ENCODE measurements at places on chromosomes 12 and 14.

- no peak for DNase-seq
Measured at GRCh38 chr12:82627799-82628198, 58.9 kb upstream of the TMTC2 start.

DNA sequence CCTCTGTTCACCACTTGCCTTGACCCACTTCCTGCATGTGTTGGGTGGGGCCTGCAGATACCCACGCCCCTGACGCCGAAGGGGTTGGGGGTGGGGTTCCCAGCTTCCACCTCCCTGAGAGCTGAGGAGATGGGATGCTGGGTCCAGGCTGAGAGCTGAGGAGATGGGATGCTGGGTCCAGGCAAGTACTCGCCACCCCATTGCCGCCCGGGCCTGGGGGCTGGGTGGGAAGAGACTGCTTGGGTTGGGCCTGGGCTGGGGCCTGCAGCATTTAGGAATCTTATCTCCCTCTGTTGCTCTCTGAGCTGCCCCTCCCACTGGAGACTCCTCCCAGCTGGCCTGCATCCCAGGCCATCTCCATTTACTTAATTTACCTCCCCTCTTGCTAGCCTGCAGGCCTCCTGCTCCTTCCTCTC lies 17.4 kb downstream of the TEAD4 start:
- DNase-seq, result no peak

- no peak for DNase-seq
Measured at GRCh38 chr12:70852416-70853150, 68.0 kb downstream of the PTPRR start.

DNA sequence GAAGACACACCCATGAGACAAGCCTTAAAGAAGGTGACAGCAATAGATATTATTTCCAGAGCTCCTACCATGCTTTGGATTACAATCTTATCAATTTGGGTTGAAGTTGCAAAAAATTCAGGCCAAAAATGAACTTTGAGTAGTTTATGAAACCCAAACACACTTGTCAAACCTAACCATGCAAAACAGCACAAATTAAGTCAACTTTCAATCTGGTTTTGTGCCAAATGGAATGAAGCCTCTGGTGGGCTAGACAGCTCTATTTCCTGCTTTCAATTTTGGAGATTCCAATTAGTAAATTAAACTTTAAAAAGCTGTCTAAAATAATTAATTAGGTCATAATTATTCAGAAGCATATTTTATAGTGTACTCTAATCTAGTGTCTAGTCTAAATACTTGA lies 203.4 kb downstream of the SYT1 start:
- DNase-seq, result no peak

DNA sequence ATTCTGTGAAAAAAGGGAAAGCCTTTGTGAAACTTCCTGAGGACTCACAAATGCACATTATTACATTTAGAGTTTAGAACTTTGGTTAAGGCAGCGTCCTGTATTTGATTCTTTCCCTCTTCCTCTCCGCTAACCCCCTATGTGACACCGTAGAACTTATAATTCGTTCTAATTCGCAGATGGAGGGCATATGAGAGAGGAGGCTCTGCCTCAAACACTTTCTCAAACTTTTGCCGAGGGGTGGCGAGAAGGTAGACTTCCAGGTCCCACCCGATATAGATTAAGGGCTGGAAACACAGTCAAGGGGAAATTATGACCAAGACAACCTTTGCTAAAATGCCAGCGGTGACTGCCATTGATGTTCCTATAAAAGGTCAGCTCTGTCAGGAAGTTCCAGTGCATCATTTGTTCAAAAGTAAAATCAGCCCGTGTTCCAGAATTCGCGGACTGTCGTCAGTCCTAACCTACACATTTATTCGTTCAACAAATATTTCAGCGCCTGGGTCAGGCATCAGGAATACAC lies 904 bp upstream of the PAPOLA start:
- no peak for DNase-seq

DNA sequence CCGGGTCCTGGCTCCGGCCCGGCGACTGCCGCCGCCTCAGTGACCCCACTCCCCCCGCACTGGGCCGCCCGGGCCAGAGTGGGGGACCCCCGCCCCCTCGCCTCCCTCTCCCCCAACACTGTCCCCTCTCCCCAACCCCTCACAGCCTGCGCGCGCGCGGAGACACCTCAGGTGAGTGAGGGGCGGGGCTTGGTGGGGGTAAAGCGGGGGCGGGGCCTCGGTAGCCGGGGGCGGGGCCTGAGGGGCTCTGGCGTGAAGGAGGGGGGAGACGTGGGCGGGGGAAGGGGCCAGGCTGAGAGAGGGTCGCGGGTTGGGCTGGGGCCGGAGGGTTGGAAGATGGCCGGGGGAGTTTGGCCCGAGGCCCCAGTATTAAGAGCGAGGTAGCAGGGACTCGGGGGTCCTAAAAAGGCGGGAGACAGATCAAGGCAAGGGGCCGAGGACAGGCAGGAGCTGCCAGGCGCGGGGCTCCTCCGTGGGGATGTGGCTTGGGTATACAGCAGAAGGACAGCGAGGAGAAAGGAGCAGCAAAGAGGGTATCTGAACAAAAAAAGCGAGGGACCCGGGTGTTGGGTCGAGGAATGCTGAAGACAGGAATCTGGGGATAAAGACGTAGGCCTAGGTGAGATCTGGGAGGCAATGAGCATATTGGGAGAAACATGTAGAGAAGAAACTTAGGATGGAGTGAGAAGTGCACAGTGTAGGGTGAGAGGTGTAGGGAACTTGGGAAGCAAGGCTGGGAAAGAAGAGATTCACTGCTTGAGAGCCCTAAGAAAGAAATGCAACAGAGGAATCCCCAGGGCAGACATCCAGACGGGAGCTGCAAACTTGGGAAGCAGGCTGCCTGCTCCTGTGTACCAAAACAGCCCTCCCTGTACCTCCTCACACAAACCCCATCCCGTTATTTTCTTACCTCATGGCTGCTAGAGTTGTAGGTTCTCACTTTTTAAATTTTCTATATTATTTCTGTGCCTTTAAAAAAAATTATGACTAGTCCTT lies 10.8 kb downstream of the SUOX start:
- DNase-seq, result peak; percentile 86

DNA sequence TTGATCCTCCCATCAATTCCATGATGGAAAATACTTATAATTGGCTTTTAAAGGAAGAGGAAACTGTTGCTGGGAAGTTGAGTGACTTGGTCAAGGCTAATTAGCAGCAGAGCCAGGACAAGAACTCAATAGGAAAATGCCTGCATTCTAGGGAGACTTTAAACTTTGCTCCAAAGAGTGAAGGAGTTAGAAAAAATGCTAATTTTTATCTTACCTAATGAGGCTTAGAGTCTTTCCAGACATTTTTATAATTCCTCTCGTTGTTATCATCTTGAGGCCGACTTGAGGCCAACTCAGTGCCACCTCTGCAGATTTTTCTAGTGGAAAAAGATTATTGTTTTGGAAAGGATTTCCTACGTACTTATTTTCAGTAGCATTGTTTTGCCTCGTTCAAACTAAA lies 344.6 kb downstream of the ETNK1 start:
- DNase-seq, result no peak

DNA sequence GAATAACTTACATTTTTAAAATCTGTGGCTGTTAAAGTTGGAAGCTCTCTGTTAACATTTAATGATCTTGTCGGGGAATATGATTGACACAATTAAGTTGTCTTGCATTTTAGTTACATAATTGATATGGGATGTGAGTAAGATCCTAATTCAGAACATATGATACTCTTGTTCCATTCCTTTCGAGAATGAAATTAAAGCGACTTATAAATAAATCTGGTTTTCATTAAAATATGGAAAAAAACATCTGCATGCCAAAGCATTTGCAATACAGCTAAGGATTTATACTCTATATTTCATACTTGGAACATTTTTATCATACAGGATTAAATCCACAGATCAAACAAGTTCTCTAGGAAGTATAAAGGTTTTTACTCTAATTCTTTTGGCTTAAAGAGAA lies 52.0 kb downstream of the SLC38A6 start:
- no peak for DNase-seq

All from CD4-positive, alpha-beta T cell treated with Interleukin-6 for 4 hours (primary cell).